ENCODE measurements at places on chromosomes 4 and X. TPM values are rescaled to one million over a fixed set of nuclear protein-coding genes. Genes with fewer than 3 reads are reported as not detected.

Gene REPS2
- total RNA-seq, result 15.8 TPM

Gene MANBA
- total RNA-seq, result 9.1 TPM

Gene RTL3
- not detected for total RNA-seq

Gene VEGFC
- total RNA-seq, result 1.2 TPM

Gene SULT1B1
- 1.0 TPM for total RNA-seq

Gene HAND2
- 2.0 TPM for total RNA-seq

GRCh38 chr4:126853715-126854114 is 779.0 kb upstream of the INTU start:
- H3K27ac ChIP-seq, result no peak overlapping the region
- H3K27me3 ChIP-seq, result no peaks in the 10 kb centered on the region
- H3K4me1 ChIP-seq, result no peaks in the 10 kb centered on the region
- no peak for DNase-seq
- no peak overlapping the region for H3K4me3 ChIP-seq

- no peak overlapping the region for H3K4me3 ChIP-seq
- H3K27ac ChIP-seq, result no peak overlapping the region
- H3K27me3 ChIP-seq, result no peaks in the 10 kb centered on the region
- H3K36me3 ChIP-seq, result no peaks in the 10 kb centered on the region
- peaks cover 6% of the 10 kb centered on the region for H3K4me1 ChIP-seq
Measured at GRCh38 chr4:150240011-150240410, 161.8 kb downstream of the DCLK2 start.

GRCh38 chr4:70930530-70931256 is 28.5 kb downstream of the MOB1B start:
- DNase-seq, result no peak
- no peaks in the 10 kb centered on the region for H3K27me3 ChIP-seq
- H3K4me3 ChIP-seq, result no peak overlapping the region
- no peaks in the 10 kb centered on the region for H3K4me1 ChIP-seq
- no peak overlapping the region for H3K27ac ChIP-seq

GRCh38 chr4:122784261-122784660 is 42.4 kb upstream of the FGF2 start:
- no peaks in the 10 kb centered on the region for H3K4me1 ChIP-seq
- DNase-seq, result no peak
- H3K27ac ChIP-seq, result no peak overlapping the region

GRCh38 chr4:113505044-113505443 is 256.5 kb downstream of the CAMK2D start:
- DNase-seq, result no peak
- H3K36me3 ChIP-seq, result no peaks in the 10 kb centered on the region
- peaks cover under 1% of the 10 kb centered on the region for H3K4me1 ChIP-seq
- no peak overlapping the region for H3K27ac ChIP-seq

DNA sequence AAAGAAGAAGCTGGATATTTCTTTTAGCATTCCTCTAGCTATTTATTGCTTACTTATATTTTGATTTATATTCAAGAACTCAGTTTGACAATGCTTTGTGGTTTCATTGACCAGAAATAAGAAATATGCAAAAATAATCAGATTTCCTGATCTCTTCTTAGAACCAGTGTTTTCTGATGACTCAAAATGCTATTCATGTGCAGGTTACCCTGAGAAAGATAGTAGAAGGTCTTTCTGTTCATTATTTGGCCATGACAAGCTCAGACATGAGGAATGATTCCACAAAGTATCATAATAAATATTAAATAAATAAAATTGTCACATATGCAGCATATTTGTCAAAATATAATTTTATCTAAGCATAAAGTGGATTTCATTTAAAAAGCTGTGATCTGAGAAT is 24.1 kb downstream of the ADH7 start:
- no peak for DNase-seq
- H3K4me3 ChIP-seq, result no peak overlapping the region
- no peaks in the 10 kb centered on the region for H3K36me3 ChIP-seq
- H3K4me1 ChIP-seq, result peaks cover 30% of the 10 kb centered on the region
- no peak overlapping the region for H3K27ac ChIP-seq

DNA sequence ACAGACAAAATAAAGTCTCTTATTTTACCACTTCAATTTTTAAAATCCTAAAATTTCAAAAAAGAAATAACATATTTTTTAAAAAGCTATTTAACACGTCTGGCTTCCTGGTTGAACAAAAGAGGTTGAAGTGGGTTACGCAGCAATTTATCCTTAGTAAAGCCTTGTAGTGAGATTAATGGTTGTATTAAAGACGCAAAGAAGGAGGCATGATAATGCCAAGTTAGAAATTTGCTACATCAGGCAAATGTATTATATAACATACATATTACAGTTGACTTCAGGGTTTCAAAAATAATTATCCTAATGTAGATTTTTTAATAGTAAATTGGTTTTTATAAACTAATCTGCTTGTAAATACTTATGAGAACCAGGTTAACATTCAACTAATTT is 35.3 kb downstream of the ANKRD17 start:
- H3K4me3 ChIP-seq, result no peak overlapping the region
- no peaks in the 10 kb centered on the region for H3K36me3 ChIP-seq
- peak overlapping the region; percentile 78 for H3K27ac ChIP-seq
- no peaks in the 10 kb centered on the region for H3K27me3 ChIP-seq
- no peak for DNase-seq

GRCh38 chrX:30085571-30085970 is 129.8 kb upstream of the MAGEB2 start:
- H3K27ac ChIP-seq, result no peak overlapping the region
- H3K4me1 ChIP-seq, result no peaks in the 10 kb centered on the region
- DNase-seq, result no peak
- H3K36me3 ChIP-seq, result no peaks in the 10 kb centered on the region

- no peak overlapping the region for H3K4me3 ChIP-seq
- H3K4me1 ChIP-seq, result no peaks in the 10 kb centered on the region
- H3K27ac ChIP-seq, result no peak overlapping the region
Measured at GRCh38 chr4:26141911-26142638, 178.7 kb upstream of the RBPJ start.

- no peaks in the 10 kb centered on the region for H3K4me1 ChIP-seq
- DNase-seq, result no peak
- peak within 1 kb of the TSS; percentile 67 for H3K4me3 ChIP-seq
- H3K27ac ChIP-seq, result peak within 1 kb of the TSS; percentile 44
Measured at GRCh38 chrX:153598541-153599191, at the start of gene CCNQ. Gene CCNQ (minus strand): TSS chrX:153599139. CDS start chrX:153599073, 66 bp downstream.

- H3K4me3 ChIP-seq, result no peak overlapping the region
- no peak overlapping the region for H3K27ac ChIP-seq
- no peaks in the 10 kb centered on the region for H3K36me3 ChIP-seq
- H3K4me1 ChIP-seq, result no peaks in the 10 kb centered on the region
Measured at GRCh38 chr4:98963538-98964433, 31.7 kb upstream of the METAP1 start.

Data from pancreas (tissue), 10 donors.